ENCODE measurements at places on chromosomes 5 and 9.

DNA sequence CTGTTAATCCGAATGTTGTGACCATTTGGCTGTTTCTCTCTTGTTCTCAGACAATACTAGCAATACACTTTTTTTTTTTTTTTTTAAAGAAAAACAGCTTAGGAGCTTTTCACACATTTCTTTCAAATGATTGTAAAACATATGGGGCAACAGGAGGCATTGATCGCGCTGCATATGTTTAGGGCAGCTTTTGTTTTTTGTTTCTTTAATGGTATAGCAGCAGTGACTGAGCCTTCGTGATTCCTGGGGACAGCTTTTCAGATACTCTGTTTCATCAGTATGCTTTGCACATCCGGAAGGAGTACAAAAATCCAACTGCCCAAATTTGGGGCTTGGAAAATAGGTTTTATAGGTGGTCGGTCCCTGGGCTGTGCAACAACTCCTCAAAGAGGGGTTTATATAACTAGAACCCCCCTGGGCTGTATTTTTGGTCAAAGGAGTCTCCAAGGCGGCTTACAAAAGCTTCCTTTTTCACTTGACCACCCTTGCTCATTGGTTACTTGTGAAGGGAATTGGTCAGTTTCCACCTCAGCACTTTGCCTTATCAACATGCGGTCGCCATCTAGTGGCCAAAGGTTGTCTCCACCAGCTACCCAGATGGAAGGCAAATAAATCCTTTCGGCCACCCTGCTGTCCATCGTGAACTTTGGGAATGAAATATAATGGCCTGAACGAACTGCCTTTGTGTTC, 91.8 kb downstream of the PDE6A start:
- DNase-seq: peak; percentile 30

- no peak for DNase-seq
Measured at GRCh38 chr5:113047733-113048652, 71.4 kb downstream of the DCP2 start.

DNA sequence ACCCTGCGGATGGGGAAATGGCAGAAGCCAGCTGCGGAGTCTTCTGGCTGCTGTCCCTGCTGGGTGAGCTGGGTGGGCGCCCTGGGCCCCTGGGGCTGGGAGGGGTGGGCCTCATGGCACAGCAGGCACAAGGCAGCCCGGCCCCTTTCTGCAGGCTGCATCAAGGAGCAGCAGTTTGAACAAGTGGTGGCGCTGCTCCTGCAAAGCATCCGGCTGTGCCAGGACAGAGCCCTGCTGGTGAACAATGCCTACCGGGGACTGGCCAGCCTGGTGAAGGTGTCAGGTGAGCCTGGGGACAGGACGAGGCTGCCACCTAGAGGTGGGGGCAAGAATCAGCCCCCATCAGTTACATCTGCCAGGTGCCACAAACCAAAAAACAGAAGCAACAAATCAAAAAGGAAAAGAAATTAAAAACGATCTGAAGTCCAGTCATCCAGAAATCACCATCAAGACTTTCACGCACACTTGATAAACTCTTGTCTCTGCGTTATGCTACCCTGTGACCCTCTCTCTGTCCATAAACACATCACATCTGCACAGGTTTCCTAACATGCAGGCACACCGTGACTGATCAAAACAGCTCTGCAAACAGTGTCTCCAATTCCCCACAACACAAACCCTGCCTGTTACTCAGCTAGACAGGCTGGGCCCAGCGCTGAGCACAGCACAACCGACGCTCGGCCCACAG, 13.9 kb downstream of the REXO4 start:
- peak; percentile 66 for DNase-seq

DNA sequence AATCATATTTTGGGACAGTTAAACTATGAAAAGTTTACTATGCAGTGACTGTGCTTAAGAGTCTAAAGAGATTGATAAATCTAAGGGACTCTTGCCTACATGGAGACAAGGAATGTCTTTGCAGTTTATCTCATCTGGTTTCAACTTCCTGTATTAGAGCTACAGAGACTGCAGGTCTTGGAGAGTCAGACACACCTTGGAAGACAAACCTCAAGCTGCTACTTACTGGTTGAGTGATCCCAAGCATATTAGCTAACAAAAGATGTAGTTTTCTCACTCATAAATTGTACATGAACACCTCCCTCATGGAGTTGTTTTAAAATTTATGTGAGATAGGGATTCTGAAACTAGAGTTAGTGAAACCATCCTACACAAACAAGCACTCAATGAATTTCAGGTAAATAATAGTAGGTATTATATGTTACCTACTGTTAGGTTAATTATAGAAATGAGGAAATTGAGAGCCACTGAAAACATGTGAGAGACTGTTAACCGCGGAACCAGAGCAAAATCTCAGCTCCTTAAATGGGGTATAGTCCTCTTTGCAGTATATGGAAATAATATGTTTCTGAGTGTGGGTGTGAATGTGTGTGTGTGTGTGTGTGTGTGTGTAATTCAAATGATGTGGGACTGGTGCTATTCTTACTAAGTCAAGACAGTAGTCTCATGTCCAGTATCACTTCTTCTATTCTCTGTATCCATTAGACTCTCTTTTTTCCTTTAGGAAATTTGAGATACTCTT, 752.1 kb downstream of the DTWD2 start:
- no peak for DNase-seq

DNA sequence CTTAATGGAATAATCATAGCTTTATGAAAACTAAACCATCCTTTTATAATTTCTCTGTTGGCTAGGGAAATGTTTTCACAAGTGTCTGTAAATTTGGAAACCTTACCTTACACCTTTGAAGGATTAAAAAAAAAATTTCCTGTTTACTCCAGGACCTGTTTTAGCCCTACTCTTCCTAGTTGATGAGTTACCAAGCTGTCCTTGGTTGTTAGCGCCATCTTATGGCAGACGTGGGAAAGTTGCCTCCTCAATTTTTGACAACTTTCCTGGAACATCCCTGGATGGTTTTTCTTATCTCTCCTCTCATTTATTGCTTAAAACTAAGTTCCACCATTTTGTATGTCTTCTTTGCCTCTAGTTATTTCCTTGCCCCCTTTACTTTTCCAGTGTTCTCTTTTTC, 25.7 kb downstream of the ZSWIM6 start:
- DNase-seq: no peak

- no peak for DNase-seq
Measured at GRCh38 chr5:65334077-65334476, 147.6 kb downstream of the ADAMTS6 start.

GRCh38 chr5:43616535-43616934, 13.6 kb downstream of the NNT start:
- DNase-seq: no peak

DNA sequence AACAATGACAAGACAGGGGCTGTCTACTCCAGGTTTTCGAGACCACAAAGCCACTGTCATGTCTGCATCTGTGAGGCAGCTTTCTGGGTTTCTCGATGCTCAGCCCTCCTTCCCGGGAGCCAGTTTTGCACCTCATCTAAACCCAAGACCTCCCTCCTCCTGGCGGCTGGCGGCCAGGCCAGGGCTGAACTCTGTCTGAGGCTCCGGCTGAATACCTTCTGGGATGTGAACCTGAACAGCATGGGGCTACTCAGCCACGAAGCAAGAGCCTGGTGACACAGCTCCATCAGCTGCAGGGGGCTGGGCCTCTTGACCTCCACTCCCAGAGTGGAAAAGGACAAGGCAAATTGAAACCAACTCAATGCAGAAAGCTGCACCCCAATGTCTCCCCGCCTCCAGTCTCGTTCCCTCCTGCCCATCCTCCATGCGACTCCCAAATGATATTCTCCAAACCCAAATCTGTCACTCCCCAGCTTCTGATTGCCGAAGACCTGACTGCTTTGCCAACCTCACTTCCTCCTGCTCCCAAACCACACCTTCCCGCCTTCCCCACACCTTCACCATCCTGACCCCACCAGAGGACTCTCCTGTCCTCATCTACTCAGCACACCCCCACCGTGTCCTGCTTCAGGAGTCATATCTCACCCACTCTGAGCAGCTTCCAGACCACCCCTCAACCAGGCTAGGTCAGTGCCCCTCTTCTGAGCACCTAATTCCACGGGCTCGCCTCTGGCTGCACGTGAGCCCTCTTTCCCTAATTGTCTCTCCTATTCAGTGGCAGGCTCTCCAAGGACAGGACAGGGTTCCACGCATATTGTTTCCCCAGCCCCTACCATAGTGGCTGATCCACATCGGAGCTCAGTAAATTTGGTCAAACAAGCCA, 4.5 kb downstream of the ANKS6 start:
- no peak for DNase-seq

DNA sequence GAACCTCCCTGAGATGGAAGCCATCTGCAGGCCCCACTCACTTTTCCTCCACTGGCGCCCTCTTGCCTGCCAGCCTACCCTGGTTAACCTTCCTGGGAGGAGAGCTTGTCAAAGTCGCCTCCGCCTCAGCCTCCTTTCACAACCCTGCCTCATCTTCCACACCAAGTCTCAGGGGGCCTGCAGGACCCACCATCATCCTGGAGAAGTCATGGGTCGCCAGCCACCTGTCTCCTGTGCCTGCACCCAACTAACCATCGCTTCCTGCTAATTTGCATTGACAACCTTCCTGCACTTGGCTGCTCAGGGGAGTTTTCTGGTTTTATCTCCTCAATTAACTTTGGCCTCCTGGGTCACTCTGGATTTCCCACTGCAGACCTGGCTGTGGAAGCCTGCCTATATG, 52.8 kb upstream of the GRHPR start:
- DNase-seq: no peak

- no peak for DNase-seq
Measured at GRCh38 chr9:7154003-7154619, 396.3 kb downstream of the KDM4C start.

- no peak for DNase-seq
Measured at GRCh38 chr5:169554251-169554650, 29.3 kb upstream of the SPDL1 start.

DNA sequence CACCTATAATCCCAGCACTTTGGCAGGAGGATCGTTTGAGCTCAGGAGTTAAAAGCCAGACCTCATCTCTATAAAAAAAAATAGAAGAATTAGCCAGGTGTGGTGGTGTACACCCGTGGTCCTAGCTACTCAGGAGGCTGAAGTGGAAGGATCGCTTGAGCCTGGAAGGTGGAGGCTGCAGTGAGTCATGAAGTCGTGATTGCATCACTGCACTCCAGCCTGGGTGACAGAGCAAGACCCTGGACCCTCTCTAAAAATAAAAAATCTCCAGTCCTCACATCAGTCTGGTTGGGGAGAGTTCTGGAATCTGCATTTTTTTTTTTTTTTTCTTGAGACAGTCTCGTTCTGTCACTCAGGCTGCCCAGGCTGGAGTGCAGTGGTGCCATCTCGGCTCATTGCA, 9.3 kb downstream of the FPGS start:
- DNase-seq: no peak

DNA sequence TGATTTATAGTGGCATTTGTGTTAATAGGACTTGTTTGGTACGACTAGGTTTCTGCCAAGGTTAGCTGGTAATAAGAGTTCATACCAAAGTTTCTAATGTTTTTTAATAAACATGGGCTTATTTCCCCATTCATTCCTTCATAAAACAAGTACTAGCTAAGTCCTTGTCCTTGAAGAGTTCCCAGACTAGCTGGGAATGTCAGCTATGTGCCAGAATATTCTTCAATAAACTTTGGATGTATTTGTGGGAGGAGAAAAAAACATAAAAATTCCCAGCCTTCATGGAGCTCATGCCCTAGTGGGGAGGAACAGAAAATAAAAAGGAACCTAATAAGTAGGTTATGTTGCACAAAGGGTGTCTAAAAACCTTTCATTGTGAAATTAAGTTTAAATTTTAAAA, 176.9 kb downstream of the DENND1A start:
- DNase-seq: no peak

DNA sequence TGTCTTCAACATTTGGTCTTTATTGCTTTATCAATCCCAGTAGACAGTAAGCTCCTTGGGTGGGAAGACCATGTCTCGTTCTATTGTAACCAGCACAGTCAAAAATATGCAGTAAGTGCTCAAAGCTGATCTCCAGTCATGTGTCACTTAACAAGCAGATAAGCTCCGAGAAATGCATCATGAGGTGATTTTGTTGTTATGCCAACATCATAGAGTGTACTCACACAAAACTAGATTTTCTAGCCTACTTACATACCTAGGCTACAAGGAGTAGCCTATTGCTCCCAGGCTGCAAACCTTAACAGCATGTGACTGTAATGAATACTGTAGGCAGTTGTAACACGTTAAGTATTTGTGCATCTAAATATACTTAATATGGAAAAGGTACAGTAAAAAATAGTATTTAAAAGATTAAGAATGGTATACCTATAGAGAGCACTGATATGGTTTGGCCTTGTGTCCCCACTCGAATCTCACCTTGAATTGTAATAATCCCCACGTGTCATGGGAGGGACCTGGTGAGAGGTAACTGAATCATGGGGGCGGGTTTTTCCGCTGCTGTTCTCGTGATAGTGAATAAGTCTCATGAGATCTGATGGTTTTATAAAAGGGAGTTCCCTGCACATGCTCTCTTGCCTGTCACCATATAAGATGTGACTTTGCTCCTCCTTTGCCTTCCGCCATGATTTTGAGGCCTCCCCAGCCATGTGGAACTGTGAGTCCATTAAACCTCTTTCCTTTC, 39.8 kb upstream of the PCSK5 start:
- no peak for DNase-seq

GRCh38 chr9:120694559-120694958, 19.7 kb downstream of the MEGF9 start:
- DNase-seq: no peak

DNA sequence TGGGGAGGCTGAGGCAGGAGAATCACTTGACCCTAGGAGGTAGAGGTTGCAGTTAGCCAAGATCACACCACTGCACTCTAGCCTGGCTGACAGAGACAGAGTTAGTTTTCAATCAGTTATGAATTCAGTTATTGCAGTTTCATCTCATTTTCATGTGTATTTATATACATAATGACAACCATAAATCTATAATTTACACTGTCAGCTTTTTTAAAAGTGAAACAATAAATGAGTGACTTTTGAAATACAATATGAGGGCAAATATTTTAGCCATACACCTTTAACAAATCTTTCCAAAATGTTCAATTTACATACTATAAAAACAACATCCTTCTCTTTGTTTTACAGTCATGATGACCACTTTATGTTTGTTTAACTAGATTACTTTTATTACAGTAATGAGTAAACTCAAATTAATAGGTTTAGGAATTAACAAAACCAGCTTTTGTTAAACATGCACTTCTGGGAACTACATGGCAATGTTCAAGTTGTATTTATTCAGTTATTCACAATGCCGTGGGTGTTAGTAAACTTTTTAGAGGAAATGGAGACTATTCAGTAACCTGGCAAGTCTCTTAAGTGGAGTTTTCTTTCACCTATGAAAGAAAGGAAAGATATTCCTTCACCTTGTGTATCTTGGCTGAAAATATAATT, 12.7 kb downstream of the TYRP1 start:
- DNase-seq: no peak

- no peak for DNase-seq
Measured at GRCh38 chr5:178391480-178391879, 158.9 kb upstream of the PHYKPL start.

- DNase-seq: no peak
Measured at GRCh38 chr9:123893115-123893514, 36.8 kb downstream of the DENND1A start.

All from stimulated activated CD4-positive, alpha-beta T cell treated with anti-CD3 and anti-CD28 coated beads, Interleukin-4, amount 100 ng/mL, for 24 hours (primary cell).